ENCODE measurements at places on chromosomes 2 and 18.

DNA sequence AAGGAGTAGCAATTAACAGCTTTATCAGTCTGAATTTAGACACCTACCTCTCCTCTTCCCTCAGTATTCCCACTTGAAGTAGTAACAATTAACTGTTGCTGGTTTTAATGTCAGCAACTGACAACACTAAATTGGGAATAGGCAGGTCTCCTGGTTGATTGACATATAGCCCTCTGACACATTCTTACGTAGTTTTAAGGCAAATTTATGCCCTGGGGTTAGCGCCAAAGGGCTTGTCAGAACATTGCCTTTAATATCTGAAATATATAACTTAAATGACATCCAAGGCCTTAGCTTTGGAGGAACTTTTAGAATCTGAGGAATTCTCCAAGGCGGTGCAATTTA is 7.4 kb downstream of the ASXL3 start:
- no peak for DNase-seq

- DNase-seq = no peak
These were observed 17.0 kb downstream of the COL5A2 start for GRCh38 chr2:189162566-189162965.

GRCh38 chr2:46632349-46632748 is 153.0 kb downstream of the TMEM247 start:
- DNase-seq = no peak

- DNase-seq = no peak
These were observed 10.4 kb downstream of the MFSD2B start for GRCh38 chr2:24020244-24020643.

DNA sequence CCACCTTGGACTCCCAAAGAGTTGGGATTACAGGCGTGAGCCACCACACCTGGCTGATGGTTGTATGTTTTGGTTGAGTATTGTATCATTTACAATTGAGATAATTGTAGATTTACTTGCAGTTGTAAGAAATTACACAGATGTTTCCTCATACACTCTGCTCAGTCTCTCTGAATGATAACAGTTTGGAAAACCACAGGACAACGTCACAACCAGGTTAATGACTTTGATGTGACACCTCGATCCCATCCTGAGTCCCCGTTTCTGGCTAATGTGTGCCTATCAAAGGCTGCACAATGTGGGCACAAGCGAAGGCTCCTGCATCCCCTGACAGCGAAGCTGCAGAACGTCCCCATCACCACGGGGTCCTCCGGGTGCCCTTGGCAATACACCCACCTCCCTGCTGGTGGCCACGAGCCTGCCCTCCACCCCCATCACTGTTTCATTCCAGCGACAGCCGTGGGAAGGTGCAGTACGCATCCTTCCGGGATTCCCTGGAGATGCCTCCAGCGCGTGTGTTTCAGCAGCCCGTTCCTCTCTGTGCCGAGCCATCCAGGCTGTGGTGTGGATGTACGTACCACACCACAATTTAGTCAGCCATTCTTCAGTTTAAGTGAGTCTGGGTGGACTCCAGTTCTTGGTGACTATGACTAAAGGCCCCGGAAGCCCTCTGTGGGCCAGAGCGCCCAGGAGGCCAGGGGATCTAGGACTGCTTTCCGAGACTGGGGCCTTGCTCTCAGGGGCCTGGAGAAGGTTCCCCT is 4.3 kb upstream of the PDCD1 start:
- DNase-seq = no peak

DNA sequence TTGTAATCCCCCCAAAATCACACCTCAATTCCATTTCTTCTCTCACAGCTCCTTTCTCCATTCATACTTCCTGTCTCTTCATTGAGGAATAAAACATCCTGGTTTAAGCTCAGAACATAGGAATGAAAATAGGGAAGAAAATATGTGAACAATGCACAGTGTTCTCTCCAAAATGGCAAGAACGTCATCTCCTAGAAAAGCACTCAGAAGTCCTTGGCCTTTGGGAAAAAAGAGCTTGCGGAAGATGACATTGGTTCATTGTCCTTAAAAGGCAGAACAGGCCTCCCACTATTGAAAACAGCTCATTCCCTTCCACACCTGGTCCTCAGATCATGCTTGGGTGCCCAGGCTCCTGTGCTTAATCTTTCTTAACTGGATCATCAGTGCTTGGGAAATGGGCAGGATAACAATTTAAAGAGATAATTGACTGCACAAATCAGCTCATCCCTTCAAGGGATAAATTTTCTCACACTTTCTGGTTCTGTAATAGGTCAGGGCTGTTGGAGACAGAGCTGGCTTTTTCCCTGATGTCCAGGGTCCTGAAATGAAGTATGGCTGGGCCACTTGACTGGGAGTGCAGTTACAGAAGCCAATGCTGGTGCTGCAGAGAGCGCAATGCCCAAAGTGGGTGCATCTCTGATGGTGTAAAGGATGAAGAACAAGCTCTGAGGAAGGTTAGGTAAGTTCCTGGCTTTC is 69.2 kb downstream of the MARCHF4 start:
- DNase-seq = no peak

GRCh38 chr2:36060133-36060532 is 295.4 kb upstream of the CRIM1 start:
- no peak for DNase-seq

DNA sequence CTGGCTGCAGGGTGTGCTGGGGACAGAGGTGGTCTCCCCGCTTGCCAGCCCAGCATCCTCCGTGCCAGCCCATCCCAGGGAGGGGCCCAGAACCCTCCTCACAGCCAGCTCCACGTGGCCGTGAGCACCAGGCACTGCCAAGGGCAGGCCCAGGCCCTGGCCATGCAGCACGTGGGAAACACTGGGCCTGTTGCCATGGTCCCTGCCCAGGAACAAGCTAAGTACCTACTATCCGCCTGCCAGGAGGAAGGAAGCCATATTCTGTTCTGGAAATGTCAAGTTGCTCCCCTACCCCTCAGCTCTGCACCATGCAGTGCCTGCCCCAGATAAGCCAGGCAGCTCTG is 250.6 kb downstream of the CYP26B1 start:
- DNase-seq = no peak

DNA sequence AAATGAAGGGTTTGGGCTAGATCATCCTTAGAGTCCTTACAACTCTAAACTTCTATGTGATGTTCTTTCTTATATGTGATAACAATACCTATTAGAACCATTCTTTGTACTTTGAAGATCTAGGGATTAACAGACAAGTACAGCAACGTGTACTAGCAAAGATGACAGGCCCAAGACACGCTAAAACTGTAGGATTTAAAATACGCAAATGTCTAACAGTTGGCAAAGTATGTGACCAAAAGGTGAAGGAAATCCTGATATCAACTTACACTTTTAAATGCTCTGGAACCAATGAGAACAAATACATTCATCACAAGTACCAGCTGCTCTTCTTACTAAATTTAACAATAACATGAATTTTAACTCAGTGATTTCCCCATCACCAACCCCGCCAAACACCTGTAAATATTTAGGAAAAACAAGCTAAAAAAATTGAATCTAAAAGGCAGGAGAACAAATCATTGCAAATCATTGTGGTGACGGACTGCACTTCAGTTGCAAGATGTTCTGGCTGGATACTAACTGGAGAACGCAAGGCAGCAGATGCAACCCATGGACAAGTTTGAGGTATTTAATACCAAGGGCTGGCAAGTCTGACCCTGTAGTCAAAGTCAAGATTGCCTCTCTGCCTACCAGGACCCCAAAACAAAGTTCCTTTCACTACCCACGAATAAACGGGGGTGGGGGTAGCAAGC is 1.4 kb downstream of the ANKRD44 start:
- no peak for DNase-seq

DNA sequence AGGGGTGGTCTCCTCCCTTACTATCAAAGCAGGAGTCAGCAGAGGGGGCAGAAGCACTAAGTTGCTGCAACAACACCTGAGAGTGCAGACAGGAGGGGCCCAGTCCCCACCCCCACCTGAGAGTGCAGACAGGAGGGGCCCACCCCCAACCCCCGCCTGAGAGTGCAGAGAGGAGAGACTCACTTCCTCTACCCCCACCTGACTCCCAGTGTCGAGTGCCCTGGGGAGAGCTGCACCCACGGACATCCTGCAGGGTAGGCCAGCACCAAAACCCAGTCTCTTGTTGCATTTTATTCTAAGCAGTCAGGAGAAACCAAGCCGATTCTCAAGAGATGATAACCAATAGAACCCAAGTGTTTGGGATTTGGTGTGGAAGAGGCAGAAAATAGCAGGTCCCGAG is 78.4 kb downstream of the NAPG start:
- no peak for DNase-seq

GRCh38 chr2:238167761-238168160 is 9.0 kb downstream of the ERFE start:
- DNase-seq = no peak

DNA sequence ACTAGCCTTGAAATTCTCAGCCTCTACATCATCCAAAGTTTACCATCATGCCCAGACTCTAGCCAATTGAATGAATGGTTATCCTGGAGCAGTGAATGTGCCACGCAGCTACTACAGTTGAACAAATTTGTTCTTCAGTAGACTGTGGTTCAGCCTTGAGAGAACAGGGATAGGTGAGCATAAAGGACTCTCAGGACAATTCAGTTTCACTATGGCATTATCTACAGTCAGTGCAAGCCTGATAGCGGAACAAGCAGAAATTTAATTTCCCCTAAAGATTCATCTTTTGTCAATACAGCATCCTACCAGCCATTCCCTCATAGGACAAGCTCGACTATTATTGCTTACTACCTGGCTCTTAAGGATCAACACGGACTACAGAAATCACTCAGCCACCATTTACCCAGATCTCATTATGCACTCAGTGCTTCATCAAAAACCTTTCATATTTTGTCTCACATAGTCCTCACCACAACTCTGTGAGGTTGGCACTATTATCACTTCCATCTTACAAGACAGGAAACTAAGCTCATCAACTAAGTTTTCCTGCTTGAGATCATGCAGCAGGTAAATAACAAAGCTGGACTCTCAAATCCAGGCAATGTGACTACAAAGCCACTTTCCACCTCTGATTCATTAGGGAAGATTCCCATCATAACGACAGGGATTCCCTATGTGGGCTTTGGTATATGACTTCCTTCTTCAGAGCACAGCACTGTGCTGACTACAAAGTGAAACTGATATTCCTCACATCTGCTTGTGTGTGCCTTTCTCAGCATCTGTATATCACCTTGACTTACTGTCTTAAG is 181.5 kb upstream of the ACVR2A start:
- DNase-seq = peak; percentile 7

DNA sequence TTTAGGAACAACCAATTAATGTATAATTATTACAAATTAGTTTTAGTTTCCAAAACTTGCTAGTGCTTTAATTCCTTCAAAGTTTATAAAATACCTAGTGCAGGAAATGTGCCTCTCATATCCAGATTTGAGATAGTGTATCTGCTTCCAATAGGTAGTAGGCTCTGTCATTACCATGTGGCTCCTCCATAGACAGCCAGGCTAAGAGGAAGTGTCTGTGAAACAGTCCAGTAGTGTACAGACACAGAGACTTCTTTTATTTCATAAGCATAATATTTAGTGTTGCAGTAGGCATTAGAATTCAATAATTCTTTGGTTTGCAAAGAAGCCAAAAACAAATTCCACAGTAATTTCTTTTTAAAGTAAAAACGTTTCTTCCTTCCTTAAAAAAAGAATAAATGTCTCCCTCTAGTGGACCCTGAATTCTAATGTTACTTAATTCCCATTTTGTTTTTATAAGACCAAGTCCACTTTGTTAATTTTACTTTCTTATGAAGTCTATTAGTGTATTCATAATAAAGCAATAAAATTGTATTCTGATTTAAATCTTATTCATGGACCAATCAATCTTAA is 101.2 kb downstream of the NEB start:
- DNase-seq = no peak

DNA sequence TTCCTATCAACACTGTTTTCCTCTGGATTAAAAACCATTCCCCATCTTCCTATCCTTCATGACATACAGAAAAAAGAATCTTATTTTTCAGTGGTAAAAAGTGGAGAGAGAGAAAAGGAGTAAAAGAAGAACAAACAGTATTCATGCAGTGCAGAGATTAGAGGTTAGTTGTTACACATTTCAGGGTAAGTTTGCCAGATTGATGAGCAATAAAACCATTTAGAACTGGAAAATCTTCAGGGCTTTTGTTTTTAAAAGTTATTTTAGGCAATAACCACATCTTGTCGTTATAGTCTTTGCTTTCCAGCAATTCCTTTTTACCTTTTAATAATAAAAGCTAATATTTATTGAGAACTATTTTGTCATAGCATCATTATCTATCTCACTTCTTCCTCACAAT is 104.5 kb downstream of the GPD2 start:
- DNase-seq = no peak

- no peak for DNase-seq
These were observed 292.5 kb downstream of the NDUFA10 start for GRCh38 chr2:239732666-239733010.

DNA sequence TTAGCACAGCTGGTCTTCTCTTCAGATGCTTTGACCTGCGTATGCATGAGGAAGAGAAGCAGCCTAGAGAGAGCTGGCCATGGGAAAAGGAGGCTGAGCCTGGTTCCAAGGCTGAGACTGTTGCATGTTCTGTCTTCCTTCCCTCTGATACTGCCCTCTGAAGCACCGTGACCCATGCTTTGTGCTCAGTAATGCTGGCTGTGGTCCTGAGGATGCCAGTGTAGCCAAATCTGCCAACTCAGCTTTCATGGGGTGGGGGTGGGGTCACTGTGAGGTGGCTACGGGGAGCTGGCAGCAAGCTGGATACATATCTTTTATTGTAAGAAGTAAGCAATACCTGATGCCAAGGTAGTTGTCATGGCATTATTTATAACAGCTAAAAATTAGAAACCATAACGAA is 41.5 kb downstream of the EPAS1 start:
- no peak for DNase-seq

DNA sequence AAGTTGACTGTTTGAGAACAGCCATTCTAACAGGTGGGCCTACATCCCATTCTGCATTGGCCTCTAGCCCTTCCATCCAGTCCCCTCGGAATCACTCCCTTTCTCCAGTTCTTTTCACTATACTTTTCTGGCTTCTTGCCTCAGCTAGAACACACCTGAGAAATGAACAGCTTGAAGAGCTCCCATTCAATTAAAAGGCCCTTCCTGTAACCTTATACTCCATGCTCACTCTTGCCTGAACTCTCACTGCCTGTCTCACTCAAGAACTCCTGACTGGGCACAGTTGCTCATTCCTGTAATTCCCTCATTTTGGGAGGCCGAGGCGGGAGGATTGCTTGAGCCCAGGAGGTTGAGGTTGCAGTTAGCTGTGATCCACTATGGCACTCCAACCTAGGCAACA is 23.6 kb downstream of the CHRNA1 start:
- no peak for DNase-seq

GRCh38 chr2:66405473-66405872 is 29.5 kb upstream of the MEIS1 start:
- no peak for DNase-seq

Data from stimulated activated CD4-positive, alpha-beta T cell treated with anti-CD3 and anti-CD28 coated beads, Interleukin-15, amount 100 ng/mL, for 48 hours (primary cell).